ENCODE measurements at places on chromosomes 12 and 14.

- DNase-seq: no peak
These were observed 3.8 kb upstream of the TSPAN8 start for GRCh38 chr12:71161591-71161990.

- DNase-seq: no peak
These were observed 8.1 kb upstream of the RNF34 start for GRCh38 chr12:121391619-121392324.

GRCh38 chr12:59650588-59651228, 54.9 kb downstream of the SLC16A7 start:
- no peak for DNase-seq

DNA sequence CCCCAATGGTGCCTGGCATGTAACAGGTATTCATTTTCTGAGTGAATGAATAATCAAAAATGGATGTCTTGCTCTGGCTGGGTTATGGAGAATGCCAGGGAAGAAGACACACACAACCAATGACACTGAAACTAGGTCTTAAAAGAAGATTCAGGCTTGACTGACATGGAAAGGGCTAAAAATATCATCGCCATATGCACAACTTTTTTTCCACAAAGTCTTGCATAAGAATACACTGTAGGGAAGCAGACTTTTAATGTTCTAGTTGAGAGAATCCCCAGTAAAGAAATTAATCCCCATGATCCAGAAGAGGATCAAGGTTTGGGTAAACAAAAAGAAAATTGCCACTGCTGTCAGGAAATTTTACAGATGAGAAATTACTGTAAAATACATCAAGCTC, 116.4 kb downstream of the SLC2A13 start:
- DNase-seq: no peak

- DNase-seq: no peak
These were observed 181.5 kb upstream of the ARHGAP5 start for GRCh38 chr14:31895646-31896045.

- DNase-seq: no peak
These were observed 221.6 kb downstream of the LRRK2 start for GRCh38 chr12:40446385-40446784.

- DNase-seq: no peak
These were observed 53.3 kb downstream of the TMX1 start for GRCh38 chr14:51293149-51293911.

DNA sequence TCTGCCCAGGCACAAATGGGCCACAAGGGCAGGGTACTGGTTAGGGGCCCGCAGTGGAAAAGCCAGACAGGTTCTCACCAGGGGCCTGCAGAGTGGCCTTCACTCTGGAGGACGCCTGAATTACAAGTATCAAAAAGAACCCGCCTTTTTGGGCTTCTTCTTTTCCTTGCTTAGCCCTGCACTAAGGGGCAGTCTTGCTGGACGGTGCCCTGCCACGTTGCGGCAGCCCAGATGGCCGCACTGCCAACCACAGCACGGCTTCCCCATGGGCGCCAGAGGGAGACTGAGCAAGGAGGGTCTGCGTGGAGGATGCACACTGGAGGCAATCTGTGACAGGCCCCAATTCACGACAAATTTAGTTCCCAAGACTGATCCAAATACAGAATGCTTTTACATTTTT, 18.3 kb upstream of the CDK2AP1 start:
- DNase-seq: no peak

GRCh38 chr14:92880851-92881250, 42.1 kb upstream of the CHGA start:
- DNase-seq: no peak
